ENCODE measurements at places on chromosomes 6 and 20.

GRCh38 chr20:25288291-25289181 is 40.7 kb downstream of the PYGB start:
- no peak for DNase-seq

GRCh38 chr20:9500121-9500520 is 14.3 kb upstream of the LAMP5 start:
- DNase-seq: no peak

DNA sequence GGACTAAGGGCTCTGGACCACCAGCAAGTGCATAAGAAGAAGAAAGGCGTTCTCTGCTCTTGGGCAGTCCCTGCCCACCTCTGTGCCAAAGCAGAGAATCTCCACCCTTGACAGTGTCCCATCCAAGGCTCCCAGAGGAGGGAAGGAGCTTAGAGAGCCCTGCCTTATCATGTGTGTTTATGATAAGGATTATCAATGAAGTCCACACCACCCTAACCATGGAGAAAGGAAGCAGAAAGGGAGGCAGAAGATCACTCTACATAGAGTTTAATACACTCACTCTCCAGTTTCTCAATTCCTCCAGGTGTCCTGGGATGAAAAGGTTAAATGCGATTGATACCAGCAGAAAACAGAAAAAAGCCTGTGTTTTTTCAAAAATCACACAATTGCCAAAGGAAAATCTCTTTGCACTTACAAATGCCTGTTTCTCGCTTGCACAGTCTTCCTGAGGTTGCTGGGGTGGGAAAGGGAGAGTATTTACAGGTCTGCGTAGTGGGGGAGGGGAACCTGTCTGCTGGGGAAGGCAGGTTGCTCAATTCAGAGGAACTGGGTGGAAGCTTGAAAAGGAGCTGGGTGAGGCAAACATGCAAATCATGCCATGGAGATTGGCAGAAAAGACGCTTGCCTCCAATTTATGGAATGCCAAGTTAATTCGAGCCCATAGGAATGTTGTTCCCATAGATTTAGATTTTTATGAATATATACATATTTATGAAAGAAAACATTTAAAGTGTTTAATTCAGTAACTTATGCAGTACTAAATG is 104.0 kb downstream of the EYA2 start:
- DNase-seq: no peak

- no peak for DNase-seq
Observed at GRCh38 chr6:43455531-43456428, at the start of gene DLK2. Gene DLK2 (minus strand): TSS chr6:43455548. CDS start chr6:43454825, 723 bp downstream.

DNA sequence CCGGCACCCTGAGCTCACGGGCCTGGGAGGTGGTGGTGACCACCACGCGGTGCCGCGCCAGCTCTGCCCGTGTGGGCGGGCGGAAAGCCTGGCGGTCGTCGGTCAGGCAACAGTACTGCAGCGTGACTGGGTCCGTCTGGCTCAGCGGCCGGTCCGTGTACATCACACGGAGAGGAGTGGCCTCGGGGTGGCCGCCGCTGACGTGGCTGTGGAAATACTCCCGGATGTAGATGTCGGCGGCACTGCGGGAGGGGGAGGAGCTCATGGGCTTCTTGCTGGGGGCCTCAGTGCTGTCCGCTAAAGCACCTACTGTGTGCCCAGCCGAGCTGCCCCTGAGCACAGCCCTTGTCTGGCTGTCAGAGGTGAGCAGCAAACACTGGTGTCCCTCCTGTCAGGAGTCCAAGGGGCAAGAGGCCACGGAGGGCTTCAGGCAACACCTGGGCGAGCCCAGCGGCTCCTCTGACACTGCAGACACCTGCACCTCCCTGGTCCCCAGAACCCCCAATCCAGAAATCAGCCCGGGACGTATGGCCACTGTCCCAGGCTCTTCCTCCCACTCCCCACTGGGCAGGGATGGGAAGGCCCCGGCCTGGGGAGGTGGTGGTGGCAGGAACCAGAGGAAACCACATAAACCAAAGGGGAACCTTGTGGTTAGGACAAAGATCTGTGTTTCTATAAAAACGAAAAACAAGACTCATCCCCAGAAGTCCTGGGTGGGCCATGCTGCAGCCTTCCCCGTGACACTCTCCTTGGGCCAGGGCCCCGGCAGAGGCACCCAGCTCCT is 6.5 kb downstream of the HELZ2 start:
- no peak for DNase-seq

DNA sequence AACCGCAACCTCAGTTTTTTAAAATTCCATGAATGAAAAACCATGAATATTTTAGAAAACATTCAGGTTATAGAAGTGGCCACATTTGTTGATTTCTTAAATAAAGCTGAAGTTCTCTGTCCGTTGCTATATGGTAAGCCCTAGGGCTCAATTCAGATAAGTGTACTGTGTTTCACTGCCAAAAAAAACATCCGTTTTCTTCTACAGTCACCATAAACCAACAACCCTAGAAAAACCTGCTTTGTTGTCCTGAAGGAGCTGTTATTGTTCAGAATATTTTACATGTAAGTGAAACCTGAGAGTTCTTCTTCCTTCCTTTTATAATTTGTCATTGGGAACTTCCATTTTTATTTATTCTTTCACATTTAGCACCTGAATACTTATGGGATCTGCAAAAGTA is 274.1 kb downstream of the TFAP2A start:
- DNase-seq: no peak

GRCh38 chr6:154841109-154841508 is 107.9 kb downstream of the SCAF8 start:
- no peak for DNase-seq

- DNase-seq: no peak
Observed at GRCh38 chr6:132708002-132708401, 5.9 kb downstream of the VNN1 start.

- DNase-seq: no peak
Observed at GRCh38 chr20:38834868-38835267, 29.4 kb downstream of the PPP1R16B start.

- no peak for DNase-seq
Observed at GRCh38 chr20:40666336-40666735, 22.7 kb downstream of the MAFB start.

GRCh38 chr20:64176551-64176950 is 12.3 kb downstream of the MYT1 start:
- no peak for DNase-seq

- DNase-seq: no peak
Observed at GRCh38 chr6:150304429-150304828, 64.4 kb upstream of the IYD start.

GRCh38 chr6:158519300-158519699 is 40.6 kb upstream of the TMEM181 start:
- DNase-seq: no peak

- DNase-seq: no peak
Observed at GRCh38 chr6:124882579-124883393, 79.5 kb upstream of the RNF217 start.
